Lung microvascular endothelial cell (primary cell): ENCODE measurements at places on chromosomes 1 and 21. TPM values are rescaled to one million over a fixed set of nuclear protein-coding genes. Genes with fewer than 3 reads are reported as not detected.

KRTAP11-1 gene
- not detected in 2 replicates for total RNA-seq

CELA2B gene
- total RNA-seq, result not detected in 2 replicates

CLCNKB gene
- total RNA-seq, result under 0.01 TPM in 1 of 2 replicates, not detected in the other

CFAP45 gene
- under 0.01 and 0.22 TPM in 2 replicates for total RNA-seq

SNX7 gene
- 21.2 and 32.9 TPM in 2 replicates for total RNA-seq

DCST2 gene
- total RNA-seq, result 0.20 TPM in 1 of 2 replicates, not detected in the other

TNN gene
- under 0.01 TPM in 1 of 2 replicates, not detected in the other for total RNA-seq

RHBDL2 gene
- not detected in 2 replicates for total RNA-seq

DNA sequence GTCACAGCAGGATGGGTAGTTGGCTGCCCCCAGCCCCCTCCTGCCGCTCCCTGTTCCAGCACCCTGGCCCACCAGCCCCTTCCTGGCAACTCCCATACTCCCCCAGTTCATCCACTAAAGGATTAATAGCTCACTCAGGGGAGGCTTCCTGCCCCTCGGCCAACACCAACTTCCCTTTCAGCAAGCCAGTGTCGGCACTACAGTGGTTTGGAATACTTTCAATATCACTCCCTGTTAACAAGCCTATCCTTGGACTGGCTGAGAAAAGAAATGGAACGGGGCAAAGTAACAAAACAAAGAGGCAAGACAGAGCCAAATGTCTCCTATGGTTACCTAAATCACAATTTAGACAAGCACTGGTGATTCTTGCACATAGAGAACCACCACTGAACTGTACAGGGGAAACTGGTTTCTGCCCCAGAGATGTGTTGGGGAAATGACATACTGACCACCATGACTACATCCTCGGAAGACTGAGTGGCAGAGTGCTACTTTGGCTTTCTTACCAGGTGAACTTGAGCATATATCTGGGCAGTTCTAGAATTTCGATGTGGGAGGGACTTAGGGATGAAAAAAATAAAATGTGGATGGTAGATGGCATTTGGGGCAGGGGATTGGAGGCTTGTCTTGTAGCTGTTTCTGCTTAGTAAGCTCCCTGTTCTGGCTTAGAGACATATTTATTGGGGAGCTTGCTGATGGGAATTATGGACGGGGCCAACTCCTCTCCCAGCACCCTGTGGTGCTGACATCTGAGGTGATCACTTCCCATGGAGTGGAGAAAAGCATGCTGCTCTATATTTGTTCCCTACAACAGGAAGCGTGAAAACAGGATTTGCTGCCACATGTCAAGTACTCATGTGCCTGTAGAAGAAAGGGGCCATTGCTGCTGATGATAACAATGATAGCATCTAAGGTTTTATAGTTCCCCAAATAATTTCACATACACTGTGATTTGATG lies 7.1 kb upstream of the CAPN2 start:
- DNase-seq, result peak; percentile 66

- peak; percentile 37 for DNase-seq
These were observed 15.9 kb upstream of the IFNAR1 start for GRCh38 chr21:33308586-33309490.

GRCh38 chr1:219790834-219791615 lies 137.3 kb downstream of the SLC30A10 start:
- DNase-seq, result no peak

DNA sequence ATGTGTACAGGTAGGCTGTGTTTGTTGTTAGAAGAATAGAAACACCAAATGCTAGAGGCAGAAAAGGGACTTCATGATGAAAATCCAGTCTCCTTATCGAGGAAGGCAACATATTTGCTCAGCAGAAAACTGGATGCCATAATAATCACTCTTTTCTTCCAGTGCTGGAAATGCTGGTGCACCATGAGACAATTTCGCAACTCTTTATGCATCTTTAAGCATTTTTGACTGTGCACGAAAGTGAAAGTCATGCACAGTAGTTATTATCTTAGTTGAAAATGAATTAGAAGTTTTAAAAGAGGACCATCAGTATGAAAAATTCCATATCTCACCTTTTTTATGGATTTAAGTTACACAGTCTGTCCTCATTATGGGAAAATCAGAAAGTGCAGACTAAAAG lies 29.1 kb downstream of the SMYD2 start:
- DNase-seq, result no peak

- peak; percentile 11 for DNase-seq
These were observed 9.4 kb upstream of the FMO3 start for GRCh38 chr1:171081314-171081753.

- peak; percentile 57 for DNase-seq
These were observed 633.5 kb downstream of the KIF26B start for GRCh38 chr1:245788269-245788668.

DNA sequence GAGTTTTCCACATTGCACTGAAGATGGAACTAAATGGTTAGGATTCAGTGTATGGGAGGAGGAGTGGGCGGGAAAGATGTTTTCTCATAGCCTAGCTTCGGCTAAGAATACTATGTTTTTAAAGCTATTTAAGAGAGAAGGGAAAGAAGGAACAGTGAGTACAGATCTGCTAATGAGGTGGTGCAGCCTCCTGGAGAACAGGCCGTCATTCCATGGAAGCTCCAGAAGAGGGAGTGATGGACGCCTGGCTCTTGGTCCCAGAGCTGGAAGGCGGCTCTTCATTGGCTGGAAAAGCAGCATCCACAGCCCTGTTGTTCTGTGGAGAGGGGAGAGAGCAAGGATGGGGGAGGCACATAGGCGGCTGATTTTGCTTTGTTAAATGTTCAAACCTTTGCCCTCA lies 6.9 kb downstream of the CAMK1G start:
- DNase-seq, result peak; percentile 68

- no peak for DNase-seq
These were observed 287.3 kb upstream of the SGIP1 start for GRCh38 chr1:66246351-66247269.

- peak; percentile 55 for DNase-seq
These were observed 209.7 kb upstream of the VAMP3 start for GRCh38 chr1:7561331-7561921.

- no peak for DNase-seq
These were observed 18.8 kb downstream of the TNFRSF9 start for GRCh38 chr1:7921796-7922195.

DNA sequence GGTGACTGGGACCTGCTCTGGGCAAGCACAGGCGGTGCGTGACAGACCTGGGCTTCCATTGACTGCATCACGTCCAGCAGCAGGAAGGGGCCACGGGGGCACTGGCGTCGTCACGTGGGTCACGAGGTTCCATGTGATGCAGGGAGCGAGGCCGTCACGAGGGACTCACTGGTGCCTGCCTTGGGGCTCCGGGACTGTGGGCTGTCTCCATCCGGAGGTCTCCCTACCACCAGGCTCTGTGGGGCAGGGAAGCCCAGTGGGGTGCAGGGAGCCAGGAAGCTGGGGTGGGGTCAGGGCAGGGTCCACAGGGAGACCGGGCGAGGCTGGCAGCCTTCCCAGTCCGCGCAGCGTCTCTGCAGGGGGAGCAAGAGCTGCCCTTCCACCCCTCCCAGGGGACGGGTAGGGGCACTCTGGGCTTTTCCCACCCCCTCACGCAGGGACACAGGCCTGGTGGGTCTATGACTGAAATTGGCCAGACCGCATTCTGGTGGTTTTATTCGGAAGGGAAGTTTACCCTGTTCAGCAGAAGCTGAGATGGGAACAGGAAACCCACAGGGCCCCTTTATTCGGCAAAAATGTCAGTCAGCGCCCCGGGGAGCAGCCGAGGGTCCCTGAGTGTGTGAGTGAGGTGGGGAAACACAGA lies 416 bp upstream of the TNFRSF14 start:
- peak; percentile 97 for DNase-seq

- no peak for DNase-seq
These were observed 46.8 kb upstream of the C1orf198 start for GRCh38 chr1:230915078-230915477.

GRCh38 chr1:12460121-12460520 lies 157.9 kb downstream of the DHRS3 start:
- DNase-seq, result peak; percentile 47

DNA sequence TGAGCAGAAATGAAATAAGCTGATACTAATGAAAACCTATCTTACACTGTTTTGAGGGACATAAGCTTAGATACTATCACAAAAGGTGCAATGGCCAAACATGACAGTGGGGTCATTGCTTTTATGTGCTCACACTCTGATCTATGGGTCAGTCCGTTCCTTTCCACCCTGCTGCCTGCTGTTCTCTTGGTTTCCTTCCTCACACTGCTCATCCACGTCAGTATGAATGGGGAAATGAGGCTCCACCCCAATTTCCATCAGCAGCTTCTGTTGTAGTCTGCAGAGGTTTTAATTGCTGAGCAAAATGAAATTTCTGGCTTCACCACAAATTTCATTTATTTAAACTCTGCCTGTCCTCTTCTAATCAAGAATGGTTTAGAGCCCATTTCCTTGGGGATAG lies 155.2 kb downstream of the GABPA start:
- DNase-seq, result peak; percentile 48

GRCh38 chr1:39204441-39205081 lies at the start of gene MACF1:
Gene MACF1, plus strand, starts transcription at chr1:39204695. Its CDS starts 328 bp downstream, at chr1:39205023.
- DNase-seq, result peak; percentile 32

DNA sequence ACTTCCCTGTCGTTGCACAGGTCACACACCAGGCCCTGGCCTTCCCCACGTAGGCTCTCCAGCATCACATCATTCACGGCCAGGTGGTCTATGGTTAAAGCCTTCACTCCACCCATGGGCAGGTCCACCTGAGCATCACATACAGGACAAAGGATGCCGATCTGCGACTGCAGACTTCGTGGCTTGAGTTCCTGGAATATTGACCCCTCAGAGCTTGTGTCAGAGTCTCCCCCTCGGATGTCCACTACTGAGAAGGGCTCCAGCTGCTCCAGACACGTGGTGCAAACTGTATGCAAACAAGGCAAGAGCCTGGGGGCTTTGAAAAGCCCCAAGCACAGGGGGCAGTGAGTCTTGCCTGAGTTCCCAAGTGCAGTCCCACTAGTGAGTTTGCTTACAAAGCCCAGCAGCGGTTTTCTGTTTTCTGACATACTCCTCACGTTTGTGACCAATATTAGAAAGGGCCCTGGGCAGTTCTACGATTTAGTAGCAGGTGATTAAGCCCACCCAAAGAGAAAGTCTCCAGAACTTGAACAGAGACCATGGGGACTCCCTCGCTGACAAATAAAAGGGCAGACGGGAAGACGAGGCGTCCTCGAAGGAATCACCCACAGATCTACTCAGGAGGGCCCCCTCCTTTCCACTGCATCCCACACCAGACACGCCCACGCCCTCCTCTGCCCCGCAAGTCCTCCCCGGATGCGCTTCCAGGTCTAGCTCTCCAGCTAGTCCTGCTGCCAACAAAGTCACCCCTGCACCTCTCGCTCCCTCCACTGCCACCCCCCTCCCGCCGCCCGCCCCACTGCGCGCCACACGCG lies 568 bp downstream of the TRIM45 start:
- DNase-seq, result no peak

DNA sequence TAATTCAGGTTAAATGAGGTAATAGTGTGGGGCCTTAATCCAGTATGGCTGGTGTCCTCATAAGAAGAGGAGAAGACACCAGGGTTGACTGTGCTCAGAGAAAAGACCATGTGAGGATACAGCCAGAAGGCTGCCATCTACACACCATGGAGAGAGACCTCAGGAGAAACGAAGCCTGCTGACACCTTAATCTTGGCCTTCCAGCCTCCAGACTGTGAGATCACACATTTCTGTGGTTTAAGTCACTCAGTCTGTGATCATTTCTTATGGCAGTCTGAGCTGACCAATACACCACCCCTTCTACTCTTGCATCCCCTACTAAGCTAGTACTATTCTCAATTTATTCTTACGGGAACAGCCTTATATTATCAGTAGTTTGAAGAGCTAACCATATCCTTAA lies 310.0 kb downstream of the ZP4 start:
- no peak for DNase-seq
